Activated naive CD4-positive, alpha-beta T cell (primary cell): ENCODE measurements at places on chromosomes 4 and X.

- DNase-seq = no peak
Observed at GRCh38 chr4:24973404-24973746, 57.4 kb downstream of the LGI2 start.

- no peak for DNase-seq
Observed at GRCh38 chrX:35507701-35508100, 290.4 kb upstream of the MAGEB16 start.

DNA sequence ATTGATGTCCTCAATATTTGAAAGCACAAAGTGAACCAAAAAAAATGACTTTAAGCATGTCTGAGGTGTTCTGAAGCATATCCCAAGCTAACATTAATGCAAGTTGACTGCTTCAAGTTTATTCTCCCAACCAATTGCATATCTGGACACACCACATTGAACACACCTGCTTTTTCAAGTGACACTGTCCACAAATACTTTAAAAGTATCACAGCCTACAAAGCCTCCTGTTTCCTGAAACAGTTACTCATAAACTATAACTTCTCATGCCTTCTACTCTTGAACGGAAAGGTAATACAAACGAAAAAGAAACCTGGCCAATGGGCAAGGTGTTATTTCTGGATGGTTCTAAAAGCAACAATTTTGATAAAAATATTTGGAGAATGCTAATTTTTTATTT is 1.1 kb downstream of the CDKL2 start:
- no peak for DNase-seq

- DNase-seq = peak; percentile 41
Observed at GRCh38 chr4:52911684-52912294, 49.7 kb downstream of the RASL11B start.

DNA sequence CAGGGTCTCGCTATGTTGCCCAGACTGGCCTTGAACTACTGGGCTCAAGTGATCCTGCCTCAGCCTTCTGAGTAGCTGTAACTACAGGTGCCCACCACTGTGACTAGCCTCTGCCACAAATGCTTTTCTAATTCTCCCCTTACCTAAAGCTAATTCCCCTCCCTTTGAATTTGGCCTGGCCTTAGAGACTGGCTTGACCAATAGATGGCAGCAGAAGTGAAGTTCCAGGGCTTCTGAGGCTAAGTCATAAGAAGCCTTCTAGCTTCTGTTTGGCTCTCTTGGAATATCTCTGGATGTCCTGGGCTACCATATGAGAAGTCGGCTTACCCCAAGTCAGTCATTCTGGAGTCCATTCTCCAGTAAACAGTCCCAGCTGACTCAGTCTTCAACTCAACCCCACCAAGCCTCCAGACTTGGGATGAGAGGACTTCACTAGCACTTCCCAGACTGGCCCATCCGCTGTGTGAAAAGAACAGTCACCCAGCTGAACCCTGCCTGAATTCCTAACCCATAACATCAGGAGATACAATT is 61.0 kb downstream of the HPRT1 start:
- DNase-seq = no peak

GRCh38 chr4:85968945-85969819 is 390.7 kb downstream of the MAPK10 start:
- no peak for DNase-seq

DNA sequence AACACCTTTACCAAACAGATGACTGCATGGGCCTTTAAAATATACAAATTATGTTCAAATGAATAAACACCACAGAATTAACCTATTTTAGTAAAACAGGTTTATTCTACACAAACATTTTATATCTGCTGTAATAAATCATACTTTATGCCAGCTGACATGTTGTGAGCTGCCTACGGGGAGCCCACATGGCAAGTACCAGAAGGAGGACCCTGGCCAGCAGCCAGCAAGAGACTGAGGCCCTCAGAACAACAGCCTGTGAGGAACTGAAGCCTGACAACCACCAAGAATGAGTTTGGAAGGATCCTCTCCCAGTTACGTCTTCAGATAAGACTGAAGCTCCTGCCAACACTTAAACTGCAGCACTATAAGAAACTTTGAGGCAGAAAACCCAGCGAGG is 377.0 kb downstream of the PDGFC start:
- DNase-seq = no peak

DNA sequence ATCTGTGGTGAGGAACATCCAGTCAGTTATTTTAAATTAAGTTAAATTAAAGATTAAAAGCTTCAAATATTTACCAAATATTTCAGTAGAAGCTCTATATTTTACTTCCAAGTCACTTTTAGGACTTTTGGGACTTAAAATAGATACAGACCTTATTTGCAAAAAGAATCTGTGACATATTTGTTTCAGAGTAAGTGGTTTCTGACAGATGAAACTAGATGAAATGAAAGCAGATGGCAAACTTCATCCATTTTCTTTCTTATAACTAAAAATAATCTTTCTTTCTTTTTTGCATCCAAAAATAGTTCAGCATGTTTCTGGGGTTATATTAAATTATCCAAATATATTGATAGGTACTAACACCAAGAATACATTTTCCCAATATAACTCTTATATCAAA is 6.6 kb upstream of the UTP3 start:
- no peak for DNase-seq

GRCh38 chrX:12580548-12580947 is 210.7 kb upstream of the PRPS2 start:
- no peak for DNase-seq

- no peak for DNase-seq
Observed at GRCh38 chrX:136759968-136760367, 20.8 kb downstream of the ARHGEF6 start.

DNA sequence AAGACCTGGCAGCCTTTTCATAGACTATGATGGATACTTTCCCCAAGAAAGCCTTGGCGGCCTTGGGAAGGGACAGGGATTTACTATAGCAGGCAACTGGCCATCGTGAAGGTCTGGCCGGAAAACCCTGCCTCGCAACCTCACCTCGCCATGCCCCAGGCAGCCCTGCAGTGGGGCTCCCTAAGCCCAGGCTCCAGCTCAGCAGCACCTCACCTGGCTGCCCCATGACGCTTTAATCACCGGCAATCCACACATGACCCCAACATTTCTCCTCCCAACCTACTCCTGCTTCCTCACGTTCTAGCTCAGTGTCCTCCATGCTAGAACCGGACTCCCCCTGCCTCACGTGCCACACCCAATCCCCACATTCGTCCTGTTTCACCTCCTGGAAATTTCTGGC is 82.4 kb downstream of the NSUN7 start:
- no peak for DNase-seq

DNA sequence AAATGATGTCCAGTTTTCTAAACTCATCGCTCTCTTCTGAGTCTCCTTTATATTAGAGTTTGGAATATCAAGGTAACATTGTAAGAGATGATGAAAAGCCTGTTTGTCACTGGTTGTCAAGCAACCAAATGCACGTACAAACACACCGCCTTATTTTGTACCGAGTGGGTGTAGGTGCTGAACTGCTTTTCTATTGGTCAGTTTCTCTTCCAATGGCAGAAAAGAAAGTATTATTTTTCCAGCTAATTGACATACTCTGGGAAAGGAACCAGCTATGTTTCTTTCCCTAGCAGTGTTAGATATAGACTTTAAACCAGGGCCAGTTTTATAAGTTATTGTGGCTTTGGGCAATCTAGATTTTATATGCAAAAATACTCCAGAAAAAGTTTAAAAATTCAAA is 6.6 kb upstream of the PPM1K start:
- no peak for DNase-seq
